ENCODE measurements at places on chromosomes 1 and 21.

GRCh38 chr1:99917214-99917613 is 52.6 kb upstream of the SLC35A3 start:
- no peak for DNase-seq

DNA sequence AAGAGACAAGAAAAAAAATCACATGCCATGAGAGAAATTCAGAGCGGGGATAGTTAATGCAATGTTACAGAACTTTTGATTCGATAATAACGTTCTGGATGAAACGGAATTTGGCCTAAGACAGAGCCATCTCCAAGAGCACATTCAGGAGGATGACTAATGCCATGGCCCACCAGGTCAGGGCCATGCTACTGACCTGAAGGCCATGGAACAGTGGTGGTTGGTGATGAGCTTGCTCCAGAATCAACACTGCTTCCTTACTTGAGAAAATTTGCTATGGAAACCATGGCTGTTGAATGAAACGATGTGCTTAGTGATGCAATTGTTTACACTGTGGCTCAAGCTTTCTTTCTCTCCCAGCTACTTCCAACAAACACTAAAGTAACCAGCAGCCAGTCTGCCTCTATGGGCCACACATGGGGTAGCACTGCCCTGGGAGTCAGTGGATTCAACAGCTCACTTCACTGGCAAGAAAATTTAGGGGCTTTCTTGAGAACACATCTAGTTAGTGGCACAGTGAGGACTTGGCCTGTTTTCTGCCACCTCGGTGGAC is 299.1 kb downstream of the PCP4 start:
- DNase-seq = no peak

DNA sequence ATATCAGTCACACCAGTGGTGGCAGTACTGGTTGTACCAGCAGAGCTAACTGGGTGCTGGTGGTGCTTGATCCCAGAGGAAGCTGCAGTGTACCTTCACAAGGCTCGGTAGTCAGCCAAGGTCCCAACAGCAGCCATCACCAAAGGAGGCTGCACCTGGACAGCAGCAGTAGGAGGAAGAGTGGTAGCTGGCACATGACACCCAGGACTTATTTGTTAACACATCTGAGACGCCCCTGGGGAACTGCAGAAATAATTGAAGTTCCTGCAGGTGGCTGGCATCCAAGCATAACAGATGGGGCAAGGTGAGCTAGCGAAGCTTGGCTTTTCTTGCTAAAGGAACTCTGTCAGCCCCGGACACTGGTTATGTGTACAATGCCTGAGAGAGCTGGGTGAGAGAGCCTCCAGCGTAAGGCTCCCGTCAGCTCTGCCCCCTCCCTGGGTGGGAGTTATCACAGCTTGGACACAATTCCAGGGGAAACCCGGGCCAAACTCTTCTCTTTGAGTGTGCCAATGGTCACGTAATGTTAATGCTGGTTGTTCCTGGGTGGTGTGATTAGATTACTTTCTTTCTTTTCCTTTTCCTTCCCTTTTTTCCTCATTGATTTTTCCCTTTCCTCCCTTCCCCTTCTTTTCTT is 29.1 kb upstream of the PARP1 start:
- no peak for DNase-seq

- DNase-seq = no peak
Observed at GRCh38 chr1:201260236-201260590, 23.1 kb upstream of the PKP1 start.

DNA sequence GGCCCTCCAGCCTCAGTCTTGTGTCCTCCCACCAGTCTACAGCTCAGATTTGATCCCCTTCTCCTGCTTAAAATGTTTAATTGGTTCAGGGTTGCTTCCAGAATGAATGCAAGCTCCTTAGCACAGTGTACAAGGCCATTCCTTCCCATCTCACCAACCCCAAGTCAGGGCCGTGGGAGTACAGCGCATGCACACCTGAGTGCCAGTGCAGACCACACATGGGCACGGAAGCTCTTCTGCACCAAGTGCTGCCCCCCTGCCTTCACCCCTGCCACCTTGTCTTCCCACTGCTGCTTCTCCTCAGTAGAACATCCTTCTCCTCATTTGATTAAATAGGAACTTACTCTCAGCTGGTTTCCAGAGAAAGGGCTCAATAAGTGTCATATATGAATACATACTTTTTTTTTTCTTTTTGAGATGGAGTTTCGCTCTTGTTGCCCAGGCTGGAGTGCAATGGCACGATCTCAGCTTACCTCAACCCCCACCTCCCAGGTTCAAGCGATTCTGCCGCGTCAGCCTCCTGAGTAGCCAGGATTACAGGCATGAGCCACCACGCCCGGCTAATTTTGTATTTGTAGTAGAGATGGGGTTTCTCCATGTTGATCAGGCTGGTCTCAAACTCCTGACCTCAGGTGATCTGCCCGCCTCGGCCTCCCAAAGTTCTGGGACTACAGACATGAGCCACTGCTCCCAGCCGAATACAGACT is 9.3 kb downstream of the PMF1 start:
- DNase-seq = no peak

DNA sequence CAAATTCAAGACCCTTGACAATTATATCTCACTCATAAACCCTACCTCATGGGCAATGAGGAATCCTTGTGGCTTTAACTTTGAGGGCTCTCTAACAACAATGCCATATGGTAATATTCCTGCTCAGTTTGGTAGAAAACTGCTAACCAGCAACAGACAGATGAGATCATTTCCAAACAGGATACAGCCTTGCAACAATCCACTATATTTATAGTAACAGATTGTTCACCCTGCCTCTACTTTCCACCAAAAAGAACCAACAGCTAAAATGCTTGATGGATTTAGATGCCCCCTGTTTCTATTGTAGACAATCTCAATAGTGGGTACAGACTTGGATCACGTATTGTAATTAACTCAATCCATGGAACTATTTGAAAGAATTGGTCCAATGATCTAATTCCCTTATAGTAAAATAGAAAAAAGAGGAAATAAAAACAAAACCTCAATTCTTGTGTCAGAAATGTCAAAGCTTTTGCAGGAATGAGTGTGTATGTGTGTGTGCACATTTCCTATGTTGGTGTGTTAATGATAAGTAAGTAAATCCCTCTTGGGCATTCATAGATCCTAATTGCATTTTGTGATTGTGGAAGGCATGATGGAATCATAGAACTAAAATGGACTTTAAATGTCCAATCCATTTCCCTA is 100.0 kb upstream of the EDEM3 start:
- no peak for DNase-seq

- no peak for DNase-seq
Observed at GRCh38 chr21:41370840-41371684, 9.2 kb downstream of the MX2 start.

- no peak for DNase-seq
Observed at GRCh38 chr21:27026501-27026900, 59.6 kb upstream of the ADAMTS5 start.

DNA sequence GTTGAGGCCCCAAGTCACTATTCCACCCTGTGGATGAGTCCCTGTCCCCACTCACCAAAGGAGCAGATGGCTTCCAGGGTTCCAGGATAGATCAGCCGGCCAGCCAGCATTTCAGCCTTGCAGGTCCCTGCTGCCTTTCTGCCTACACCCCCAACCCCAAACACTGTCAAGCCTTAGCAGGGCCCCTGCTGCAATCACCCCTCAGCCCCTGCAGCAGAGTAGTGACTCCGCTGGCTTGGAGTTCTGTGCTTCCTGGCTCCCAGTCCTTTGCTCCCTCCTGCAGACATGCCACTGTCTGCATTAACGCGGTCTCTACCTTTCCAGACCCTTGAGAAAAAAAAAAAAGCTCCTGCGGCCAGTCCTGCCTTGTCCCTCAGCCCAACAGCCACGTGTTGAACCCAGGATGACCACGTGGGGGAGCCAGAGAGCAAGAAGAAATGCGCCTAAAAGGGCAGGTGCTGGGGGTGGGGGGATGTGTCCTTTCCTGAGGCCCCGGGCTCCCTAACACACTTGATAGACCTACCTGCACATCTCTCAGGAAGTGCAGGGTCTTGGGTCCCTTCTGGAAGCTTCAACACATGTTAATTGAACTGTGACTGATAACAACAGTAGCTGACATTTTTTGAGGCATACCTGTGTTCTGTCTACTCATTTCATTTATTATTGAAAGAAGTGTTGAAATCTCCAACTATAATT is 37.4 kb downstream of the RASSF5 start:
- peak; percentile 27 for DNase-seq

DNA sequence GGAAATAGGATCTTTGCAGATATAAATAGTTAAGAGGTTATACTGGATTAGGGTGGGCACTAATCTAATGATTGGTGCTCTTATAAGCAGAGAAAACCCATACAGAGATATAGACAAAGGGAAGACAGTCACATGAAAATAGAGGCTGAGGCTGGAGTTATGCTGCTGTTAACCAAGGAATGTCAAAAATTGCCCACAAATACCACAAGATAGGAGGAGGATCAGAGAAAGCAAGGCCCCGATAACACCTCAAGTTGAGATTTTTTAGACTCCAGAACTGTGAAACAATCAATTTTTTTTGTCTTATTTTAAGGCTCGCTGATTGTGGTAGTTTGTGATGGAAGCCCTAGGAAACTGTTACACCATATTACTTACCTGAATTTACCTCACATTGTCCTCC is 513.2 kb downstream of the COL11A1 start:
- no peak for DNase-seq

DNA sequence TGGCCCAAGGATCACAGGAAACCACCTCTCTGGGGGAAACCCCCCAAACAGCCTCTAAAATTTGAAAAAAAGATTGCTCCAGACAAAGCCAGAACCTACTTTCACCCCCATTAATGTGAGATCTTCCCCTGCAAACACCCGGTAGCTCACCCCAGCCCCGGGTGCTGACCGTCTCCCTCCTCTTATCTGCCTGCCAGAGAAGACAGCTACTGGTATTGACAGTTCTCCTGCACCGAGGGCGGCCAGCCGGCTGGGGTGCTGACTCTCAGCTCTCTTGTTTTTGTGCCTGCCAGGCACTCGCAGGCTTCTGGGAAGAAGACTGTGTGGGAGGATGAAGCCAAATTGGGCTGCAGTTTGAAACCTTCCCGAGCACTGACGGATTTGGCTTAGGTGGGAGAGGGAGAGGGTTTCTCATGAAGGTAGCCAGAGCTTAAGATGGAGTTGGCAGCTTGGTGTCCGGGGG is 48.2 kb downstream of the RASSF5 start:
- DNase-seq = no peak

Measured in NCI-H1930 (cell line).